ENCODE measurements at places on chromosomes 6 and 20.

GRCh38 chr6:4606821-4607704 is 169.1 kb upstream of the CDYL start:
- DNase-seq, result peak; percentile 36

- DNase-seq, result no peak
Observed at GRCh38 chr6:91464718-91465117, 877.8 kb upstream of the MAP3K7 start.

DNA sequence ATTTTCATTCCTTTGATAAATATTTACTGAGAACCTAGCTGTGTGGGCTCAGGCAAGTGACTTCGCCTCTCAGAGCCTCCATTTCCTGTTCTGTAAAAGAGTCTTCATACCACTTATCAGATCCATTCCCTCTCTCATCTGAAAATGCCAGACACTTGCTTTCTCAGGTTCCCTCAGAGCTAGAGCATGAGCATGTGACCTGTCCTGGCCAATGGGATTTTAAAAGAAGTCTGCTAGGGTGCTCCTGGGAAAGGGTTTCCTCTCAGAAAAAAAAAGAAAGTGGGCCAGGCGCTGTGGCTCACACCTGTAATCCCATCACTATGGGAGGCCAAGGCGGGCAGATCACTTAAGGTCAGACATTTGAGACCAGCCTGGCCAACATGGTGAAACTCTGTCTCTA is 5.3 kb downstream of the KCNB1 start:
- no peak for DNase-seq

GRCh38 chr20:54429364-54429763 is 46.0 kb upstream of the DOK5 start:
- no peak for DNase-seq

DNA sequence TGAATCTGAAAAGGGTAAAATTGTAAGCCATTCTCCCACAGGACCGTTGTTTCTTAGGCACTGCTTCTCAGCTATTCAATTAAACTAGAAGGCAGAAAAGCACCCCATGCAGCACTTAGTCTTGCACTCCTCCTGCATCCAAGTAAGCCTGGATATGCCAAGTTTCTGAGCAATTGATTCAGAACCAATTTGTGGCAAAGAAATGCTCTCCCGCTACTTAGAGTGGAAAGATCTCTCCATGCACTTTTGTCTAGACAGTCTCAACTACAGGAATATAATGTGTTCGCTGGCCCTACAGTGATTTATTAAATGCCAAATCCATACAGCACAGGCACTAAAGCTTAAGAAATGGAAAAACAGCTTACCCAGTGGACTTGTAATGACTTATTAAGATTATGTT is 338.5 kb downstream of the HACE1 start:
- DNase-seq, result no peak

- DNase-seq, result no peak
Observed at GRCh38 chr6:106631346-106631745, 2.0 kb downstream of the QRSL1 start.

DNA sequence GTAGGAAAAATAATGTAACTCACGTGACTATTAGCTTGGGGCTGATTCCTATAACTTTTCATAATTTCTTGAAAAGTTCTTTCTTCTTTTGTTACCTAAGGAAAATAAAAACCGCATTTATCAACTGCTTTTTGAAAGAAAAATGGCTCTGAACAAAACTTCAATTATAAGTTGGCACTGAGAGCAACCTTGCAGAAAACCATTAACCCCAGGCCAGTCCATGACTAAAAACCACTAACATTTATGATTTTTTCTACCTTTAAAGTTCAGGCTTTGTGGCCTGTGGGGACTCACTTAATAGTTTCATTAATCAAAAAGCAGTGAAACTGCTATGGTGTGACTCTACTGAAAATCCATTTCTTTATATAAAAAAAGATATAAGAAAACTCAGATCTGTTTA is 69.1 kb upstream of the SAMHD1 start:
- DNase-seq, result no peak

- no peak for DNase-seq
Observed at GRCh38 chr6:106525882-106526275, 103.4 kb downstream of the RTN4IP1 start.

DNA sequence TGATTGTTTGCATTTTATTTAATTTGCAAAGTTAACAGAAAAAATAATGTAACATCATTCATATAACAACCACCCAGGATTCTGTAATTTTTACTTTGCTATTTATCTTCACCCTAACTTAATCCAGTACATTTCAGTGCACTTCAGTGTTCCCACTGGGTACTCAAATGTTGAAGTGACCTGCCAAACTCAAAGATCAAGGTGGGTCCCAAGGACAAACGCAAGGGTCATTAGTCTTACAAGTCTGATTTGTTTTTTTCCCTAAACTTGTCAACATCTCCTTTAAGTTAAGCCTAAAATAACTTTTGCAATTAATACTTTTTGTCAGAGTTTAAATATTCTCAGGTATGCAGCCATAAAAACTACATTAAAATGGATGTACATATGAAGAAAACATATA is 53.0 kb downstream of the MOXD1 start:
- no peak for DNase-seq

DNA sequence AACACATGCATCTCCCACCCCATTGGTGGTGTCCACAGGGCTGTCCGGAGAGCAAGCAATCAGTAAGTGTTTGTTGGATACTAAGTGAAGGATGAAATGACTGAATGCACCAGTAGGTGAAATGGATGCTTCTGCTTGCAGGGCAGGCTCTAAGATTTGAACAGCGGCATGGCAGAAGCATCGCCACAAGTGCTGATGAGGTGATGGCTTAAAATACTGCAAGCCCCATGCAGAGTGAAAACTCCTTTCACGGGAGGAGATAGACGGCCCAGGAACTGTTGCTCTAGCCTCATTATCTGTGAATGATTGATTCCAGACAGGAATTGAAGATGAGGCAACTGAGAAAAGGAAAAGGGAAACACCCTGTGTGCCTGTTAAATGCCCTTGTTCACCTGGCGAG is 158.9 kb downstream of the LY86 start:
- no peak for DNase-seq

DNA sequence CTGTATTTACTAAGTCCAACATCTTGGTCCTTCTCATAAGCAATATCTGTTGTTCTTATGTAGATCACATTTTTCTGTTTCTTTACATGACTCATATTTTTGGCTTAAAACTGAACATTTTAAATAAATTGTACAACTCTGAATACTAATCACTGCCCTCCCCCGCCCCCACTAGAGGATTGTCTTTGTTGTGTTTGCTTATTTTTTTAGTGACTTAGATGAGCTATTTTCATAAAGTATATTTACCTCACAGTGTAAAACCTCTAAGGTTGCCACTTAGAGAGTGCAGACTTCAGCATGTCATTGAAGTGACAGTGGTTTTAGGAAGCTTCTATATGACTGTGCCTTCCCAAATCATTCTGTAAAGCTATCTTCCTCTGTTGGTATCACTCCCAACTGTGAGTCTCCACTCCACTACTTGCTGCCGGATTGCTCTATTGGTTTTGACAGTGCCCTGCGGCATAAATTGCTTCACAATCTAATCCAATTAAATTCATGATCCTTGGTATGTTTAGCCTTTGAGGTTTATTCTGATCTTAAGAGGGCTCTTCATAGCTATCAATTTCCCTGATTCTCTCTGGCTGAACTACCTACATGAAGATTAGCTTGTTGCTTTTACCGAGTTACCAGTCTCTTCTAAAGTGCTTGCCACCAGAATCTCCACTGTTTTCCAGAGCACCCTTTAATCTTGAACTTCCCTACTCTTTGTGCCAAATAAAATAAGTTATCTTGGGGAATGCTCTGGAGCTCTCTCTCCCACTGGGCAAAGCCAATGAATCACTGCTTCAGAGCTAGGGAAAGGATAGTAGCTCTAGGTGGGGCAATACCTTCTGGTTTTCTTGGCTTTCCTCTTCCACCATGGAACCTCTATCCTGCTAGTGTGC is 33.0 kb downstream of the SPTLC3 start:
- DNase-seq, result no peak

DNA sequence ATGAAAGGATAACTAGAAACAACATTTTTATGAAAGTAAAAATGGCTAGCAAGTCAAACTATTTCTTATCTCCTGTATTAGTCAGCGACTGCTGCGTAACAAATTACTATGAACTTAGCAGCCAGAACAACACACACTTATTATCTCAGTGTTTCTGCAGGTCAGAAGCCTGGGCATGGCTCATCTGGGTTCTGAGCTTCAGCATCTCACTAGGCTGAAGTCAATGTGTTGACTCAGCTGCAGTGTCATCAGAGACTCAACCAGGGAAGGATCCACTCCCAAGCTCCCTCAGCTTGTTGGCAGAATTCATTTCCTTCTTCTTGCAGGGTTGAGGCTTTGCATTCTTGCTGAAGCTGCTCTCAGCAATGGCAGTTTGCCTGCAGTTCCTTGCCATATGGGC is 33.2 kb upstream of the IGF2R start:
- DNase-seq, result no peak

GRCh38 chr6:52125139-52125538 is 37.7 kb upstream of the PKHD1 start:
- no peak for DNase-seq

DNA sequence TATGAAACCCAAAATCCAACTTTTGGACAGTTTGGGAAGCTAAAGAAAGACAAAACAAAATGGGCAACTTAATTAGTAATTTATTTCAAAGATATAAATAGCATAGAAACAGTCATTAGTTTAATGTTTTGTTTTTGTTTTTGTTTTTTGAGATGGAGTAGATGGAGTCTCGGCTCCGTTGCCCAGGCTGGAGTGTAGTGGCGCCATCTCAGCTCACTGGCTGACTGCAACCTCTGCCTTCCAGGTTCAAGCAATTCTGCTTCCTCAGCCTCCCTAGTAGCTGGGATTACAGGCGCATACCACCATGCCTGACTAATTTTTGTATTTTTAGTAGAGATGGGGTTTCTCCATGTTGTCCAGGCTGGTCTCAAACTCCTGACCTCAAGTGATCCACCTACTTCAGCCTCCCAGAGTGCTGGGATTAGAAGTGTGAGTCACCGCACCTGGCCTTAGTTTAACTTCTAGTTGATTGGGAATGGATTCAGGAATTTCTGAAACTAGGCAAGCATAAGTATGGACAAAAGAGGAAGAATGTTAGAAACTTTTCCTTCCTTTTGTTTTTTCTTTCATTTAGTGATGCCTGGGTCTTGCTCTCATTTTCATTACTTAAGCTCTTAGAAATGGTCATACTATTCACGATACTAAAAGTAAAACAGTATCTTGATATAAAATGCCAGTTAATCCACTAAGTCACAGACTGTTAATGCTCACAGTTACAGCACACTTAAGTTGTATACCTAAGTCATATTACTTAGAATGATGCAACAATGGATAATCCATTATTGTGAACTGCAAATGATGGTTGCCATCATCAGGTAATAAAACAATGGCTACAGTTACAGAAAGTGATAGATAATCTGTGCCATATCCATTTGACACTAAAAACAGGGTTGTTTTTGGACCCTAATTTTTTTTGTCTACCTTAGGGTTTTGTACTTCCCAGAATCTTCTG is 8.2 kb downstream of the SENP6 start:
- peak; percentile 6 for DNase-seq

GRCh38 chr20:48919336-48919881 is 2.1 kb upstream of the ARFGEF2 start:
- no peak for DNase-seq

DNA sequence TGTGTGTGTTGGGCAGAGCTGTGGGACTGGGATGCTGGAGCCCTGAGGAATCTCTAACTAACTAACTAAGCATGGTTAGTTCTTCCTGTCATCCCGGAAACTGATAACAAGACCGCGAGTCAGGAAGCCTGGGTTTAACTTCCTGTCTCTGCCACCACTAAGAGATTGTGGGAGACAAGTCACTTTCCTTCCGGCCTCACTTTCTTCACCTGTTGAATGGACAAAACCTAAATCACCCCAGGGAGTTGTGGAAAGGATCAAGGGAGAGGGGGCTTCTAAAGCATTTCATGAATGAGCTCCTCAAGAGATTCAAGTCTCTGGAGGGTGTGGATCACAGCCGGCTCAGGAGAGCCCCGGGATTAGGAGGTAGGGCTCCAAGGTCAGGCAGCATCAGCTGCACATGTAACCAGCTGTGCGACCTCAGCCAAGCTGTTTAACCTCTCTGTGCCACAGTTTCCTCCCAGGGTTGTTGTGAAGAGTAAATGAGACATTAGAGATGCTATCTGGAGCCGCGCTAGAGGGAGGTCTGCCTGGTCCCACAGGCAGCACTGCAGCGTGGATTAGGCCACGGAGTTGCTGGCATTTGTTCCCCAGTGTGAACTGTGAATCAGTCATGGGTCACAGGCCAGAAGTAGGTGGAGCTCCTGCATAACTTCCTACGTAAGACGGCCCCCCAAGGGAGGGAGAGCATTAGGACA is 105.1 kb downstream of the TOX2 start:
- no peak for DNase-seq

GRCh38 chr6:47134476-47135189 is 92.5 kb upstream of the ADGRF1 start:
- peak; percentile 55 for DNase-seq

DNA sequence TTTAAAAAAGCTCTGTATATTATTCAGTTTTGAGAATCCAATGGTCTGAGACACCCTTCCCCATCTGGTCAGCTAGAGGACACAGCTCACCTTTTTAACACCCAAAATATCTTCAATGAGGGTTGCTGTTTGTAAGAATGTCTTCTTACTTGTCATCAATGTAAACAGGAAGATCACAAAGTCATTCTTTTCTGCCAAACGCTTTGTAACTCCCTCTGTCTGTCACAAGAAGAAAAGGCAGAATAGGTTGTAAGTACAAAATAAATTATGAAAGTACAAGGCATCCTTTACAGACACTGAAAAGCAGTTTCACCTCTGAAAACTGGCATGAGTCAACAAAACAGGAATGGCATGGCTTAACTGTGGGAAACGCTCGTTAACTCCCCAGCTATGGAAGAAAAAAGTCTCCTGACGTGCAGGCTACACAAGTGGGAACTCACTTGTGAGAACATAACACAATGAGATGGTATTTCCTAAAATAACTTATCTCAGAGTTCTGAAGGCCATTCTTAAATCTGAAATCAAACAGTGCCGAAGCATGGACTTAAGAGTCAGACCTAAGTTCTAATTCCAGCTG is 42.7 kb downstream of the TRPC4AP start:
- no peak for DNase-seq

DNA sequence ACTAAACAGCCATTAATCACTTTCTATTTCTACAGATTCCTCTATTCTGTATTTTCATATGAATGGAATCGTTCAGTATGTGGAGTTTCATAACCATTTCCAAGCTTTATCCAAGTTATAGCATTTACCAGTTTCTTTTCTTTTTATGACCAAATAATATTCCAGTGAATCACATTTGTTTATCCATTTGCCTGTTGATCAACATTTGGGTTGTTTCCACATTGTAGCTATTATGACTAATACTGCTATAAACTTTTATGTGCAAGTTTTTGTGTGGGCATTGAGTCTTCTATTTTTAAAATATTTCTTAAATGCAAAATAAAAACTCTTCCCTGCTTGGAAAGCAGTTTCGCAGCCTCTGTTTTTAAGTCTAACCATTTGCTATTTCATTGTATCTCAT is 336.4 kb upstream of the OPRM1 start:
- no peak for DNase-seq

DNA sequence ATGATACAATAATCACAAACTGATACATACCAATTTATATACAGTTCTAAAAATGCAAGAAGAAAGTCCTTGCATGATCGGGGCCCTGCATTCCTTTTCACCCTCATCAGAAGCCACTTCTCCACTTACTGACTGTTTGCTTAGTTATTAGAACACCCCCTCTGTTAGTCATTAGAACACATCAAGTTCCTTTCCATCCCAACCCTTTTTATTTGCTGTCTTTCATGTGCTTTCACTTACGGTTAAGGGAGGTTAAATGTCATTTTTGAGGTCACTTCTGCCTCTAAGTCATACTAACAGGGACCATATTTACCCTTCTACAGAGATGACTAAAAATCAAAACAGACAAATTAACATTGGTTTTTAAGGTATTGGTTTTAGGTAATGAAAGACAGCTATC is 149.1 kb downstream of the LMBRD1 start:
- no peak for DNase-seq
